ENCODE measurements at places on chromosomes 1 and 21.

DNA sequence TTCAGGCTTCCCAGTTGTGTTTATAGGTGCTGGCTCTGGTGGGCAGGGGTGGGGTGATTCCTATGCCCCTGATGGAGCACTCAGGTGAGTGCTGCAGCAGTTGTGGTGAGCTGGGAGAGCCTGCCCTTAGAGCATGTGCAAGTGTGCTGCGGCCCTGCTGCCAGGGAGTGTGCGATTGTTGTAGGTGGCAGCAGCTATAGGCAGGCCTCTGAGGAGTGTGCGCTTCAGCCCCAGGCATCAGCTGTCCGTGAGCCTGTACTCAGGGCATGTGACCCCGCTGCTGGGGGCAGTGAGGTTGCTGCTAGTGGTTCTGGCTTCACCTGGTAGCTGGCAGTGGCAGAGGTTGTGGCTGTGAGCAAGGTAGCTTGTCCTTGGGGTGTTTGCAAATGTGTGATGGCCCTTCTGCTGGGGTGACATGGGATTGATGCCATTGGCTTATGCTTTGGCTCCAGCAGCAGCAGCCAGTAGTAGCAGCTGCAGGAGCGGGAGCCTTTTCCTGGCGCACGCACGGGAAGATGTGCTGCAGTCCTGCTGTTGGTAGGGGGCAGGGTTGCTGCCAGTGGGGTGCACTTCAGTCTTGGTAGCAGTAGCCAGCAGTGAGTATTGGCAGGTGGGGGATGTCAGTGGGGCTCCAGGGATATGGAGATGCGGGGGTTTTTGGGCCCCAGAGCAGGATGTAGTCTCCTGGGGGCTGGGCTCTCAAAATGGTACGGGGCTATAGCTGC, 37.7 kb downstream of the SYCP1 start:
- no peak for DNase-seq

GRCh38 chr1:183272390-183272848, 86.4 kb downstream of the LAMC2 start:
- DNase-seq: no peak

- DNase-seq: no peak
These were observed 15.6 kb upstream of the ETV3 start for GRCh38 chr1:157153746-157154145.

- no peak for DNase-seq
These were observed 47.2 kb downstream of the C1orf21 start for GRCh38 chr1:184433956-184434502.

- no peak for DNase-seq
These were observed 7.5 kb upstream of the KNCN start for GRCh38 chr1:46558966-46559365.

DNA sequence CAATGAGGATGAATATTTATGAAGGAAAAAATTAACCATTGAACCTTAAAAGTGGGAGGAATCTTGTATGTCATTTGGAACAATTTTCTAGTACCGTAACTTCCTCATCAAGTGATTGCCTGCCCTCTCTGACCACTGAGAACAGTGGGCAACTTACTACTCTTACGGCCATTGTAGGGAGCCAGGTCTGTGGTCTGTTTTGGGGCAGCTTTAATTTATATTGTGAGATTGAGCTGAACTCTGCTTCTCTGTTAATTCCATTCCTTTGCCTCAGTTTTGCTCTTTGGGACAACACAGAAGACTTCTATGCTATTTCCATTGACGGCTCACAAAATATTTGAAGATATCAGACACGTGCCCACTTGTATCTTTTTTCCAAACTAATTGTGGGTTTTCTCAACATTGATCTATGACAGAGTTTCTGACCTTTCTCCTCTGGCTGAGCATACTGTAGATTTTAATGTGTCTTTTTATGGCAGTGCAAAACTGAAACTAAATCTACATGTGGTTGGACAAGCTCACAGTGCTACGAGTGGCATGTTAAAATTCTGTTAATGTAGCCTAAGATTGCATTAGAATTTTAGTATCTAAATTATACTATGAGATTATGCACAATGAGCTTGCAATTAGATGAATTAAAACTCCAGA, 27.8 kb upstream of the ZNF281 start:
- no peak for DNase-seq

DNA sequence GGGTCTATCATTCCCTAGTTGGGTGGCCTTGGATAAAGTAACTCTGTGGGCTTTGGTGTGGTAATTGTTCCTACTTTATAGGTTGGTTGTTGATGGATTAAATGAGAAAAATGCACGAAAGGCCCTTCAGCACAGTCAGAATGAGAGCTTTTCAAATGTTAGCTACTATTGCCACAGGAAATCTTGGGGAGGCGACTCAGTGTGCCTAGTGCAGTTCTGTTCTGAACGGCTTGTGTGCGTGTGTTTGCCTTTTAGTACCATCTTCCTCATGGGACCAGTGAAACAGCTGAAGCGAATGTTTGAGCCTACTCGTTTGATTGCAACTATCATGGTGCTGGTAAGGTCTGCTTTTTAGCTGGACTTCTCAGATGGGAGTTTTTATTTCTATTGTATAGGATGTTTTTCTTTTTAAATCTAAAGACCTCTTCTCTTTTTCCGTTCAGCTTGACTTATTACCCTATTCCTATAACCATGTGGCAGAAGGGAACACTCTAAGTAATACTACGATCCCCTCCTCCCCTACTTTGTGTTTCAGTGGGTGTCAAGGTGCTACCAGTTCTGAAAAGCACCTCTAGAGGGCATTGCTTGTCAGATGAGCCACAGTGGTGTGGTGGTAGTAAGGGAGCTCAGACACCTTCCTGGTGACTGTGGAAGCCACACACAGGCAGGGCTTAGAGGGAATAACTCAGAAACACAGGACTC, 9.2 kb downstream of the SFT2D2 start:
- DNase-seq: no peak

Data from ovary (tissue), 10 donors.